GM12892 (cell line): ENCODE measurements at places on chromosomes 2 and 18.

GRCh38 chr2:74486141-74486540, 3.3 kb downstream of the TTC31 start:
- no peak for DNase-seq

- DNase-seq: no peak
These were observed 126.7 kb downstream of the TWIST2 start for GRCh38 chr2:238974501-238975166.

DNA sequence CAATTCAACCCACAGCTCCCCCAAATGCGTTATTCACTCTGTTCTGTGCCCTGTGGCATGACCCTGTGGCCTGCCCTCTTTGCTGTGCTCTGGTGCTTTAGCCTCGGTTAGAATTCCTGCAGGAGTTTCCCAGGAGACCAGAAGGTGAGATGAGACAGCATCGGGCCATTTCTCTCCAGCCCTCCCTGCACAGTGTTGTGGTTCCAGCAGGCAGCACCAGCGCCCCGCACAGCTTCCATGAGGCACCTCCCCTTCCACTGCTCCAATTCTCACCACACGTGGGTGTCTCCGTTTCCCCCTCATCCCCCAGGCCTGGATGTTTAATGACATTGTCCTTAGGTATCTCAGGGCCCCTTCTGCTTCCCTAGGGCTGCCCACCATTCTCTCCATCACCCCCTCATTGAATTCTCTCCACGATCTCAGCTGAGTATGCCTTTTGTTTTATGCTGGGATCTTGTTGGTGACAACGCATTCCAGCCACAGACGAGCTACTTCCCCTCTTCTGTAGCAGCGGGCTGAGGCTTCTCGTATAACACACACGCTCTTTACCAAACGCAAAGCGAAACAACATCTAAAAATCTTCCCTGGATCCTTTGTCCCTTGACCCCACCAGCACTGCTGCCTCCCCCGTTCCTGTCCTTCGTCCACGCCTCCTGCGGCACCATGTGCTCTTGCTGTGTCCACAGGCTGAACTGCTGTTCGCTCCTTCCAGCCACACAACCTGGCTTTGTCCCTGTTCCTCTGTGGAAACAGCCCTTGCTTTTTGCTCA, 35.1 kb downstream of the ACKR3 start:
- no peak for DNase-seq

DNA sequence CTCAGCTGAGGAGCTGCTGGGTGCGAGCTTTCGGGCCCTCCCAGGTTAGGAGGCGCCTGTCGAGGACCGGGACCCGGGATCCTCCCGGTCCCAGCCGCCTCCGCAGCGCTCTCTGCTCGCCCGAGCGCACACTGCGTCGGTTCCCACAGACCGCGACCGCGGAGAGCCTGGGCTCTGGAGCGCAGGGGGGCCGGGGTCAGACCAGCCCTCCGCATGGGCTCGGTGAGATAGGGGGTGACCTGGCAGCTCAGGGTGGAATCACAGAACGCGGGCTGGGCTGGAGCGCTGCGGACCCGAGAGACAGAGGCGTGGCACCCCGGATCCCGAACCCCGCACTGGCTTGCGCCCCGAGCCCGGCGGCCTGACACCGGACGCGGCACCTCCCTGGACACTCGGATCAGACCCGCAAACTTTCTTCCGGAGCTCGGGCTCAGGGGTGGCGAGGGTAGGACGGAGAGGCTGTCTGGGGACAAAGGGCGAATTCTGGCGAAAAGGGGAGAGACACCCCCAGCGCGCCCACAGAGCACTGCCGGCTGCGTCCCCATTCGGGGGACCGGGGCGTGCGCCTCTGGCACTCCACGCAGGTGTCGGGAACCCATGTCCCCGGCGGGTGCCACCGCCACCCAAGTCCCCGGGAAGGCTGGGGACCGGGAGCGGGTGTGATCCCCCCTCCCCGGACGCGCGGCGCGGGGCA, 612 bp downstream of the DIPK1C start:
- no peak for DNase-seq

GRCh38 chr2:71684226-71685072, 231.1 kb downstream of the DYSF start:
- no peak for DNase-seq
